ENCODE measurements at places on chromosomes 5 and 9.

DNA sequence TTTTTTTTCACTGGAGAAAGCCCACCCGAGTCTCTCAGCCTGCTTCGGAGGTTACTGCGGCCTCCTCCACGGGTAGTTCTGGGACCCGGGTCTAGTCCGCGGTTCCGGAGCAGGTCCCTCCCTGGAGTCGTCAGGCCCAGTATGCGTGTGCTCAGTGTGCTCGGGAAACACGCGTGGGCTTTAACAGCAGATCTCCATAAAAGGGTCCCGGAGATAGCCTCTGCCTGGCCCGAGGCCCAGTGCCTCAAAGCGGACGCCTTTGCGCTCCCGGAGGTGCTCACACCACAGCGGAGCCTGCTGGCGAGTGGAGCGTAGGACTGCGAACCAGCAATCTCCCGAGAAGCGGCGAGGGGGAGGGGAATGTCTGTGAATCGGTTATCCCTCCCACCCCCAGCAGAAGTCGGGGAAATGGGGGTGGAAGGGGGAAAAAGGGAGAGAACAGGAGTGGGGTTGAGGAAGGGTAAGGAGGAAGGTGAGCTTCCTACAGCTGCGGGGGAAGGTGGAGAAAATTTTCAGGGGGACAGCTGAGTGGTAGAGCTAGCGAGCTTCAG is 28.7 kb downstream of the CDKN2A start:
- DNase-seq, result peak; percentile 79

GRCh38 chr9:28127101-28127500 is 553.8 kb upstream of the C9orf72 start:
- DNase-seq, result no peak

DNA sequence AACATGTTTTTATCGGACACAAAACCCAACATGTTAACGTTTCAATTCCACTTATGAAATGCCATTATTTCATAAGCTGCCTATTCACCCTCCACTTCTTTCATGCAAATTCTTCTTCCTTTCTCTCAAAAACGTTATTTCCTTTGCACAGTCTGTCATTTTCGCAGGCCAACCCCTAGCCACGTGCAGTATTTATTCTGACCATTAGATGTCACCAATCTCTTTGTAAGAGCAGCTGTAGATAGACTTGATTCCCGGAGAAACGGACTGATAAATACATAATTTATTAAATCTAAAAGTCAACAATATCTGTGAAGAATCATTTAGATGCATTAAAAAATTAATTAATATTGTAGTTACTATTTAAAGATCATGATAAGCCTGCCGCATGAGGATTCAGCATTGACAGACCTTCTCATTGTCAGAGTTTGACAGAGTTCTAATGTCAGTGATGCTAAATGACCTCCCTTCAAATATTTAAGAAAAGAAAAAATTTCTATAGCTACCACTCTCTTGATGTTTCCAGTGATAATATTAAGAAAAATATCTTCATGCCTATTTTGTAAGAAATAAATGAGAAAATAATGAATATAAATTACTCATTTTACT is 933.6 kb downstream of the CDH12 start:
- DNase-seq, result peak; percentile 63

- DNase-seq, result no peak
These were observed 15.6 kb downstream of the FAM219A start for GRCh38 chr9:34442770-34443169.

GRCh38 chr5:62732677-62733121 is 154.1 kb downstream of the LRRC70 start:
- no peak for DNase-seq

DNA sequence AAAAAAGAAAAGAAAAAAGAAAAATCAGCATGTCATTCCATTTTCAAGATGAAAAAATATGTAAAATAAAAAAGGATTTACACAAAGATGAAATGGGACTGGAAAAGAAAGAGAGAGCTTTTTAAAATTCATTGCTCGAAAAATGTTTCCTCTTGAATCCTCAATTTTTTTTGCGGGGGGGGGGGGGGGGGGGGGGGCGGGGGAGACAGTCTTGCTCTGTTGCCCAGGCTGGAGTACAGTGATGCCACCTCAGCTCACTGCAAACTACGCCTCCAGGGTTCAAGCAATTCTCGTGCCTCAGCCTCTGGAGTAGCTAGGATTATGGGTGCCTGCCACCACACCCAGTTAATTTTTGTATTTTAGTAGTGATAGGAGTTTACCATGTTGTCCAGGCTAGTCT is 16.5 kb downstream of the PFDN1 start:
- no peak for DNase-seq

DNA sequence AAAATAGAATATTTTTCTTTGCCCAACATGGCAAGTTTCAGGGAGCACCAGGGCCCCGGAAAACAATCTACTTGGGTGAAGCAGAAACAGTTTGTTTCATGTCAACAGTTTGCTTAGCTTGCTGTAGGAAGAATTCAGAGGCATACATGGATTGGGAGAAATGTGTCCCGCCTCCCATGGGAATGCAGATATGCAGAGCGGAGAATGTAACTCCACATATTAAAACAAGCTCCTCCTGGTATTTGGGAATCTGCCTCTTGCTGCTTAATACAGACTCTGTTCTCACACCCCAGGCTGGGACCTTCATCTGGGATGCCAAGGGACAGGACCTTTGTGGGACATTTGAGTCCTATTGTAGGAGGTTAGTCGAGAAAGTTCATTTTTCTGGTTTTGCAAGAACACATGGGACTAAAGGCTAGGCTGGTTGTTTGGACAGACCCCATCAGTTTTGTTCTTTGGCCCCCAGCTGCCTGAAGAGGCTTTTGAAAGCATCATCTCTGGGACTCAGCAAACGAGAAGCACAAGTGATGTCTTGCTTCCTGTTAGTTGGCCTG is 220.5 kb upstream of the ADRA1B start:
- no peak for DNase-seq

DNA sequence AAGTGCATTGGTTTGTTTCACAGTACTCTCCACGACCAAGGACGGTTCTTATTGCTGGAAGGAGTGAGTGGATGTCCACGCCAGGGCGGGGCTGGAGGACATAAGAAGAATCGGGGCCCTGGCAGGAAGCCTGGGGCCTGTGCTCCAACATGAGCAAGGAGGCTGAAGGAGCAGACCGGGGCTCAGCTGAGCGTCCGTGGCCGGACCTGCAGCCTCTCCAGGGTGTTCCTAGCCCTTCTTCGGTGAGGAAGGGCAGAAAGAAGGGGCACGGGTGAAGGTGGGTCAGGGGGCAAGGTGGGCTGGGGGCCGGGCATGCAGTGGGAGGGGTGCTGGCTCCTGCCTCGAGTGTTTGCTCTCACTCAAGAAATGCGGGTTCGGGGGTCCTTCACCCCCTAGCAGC is 18.1 kb downstream of the FAM78A start:
- no peak for DNase-seq

- DNase-seq, result no peak
These were observed 21.8 kb upstream of the FKTN start for GRCh38 chr9:105535920-105536668.

GRCh38 chr5:14123551-14123950 is 19.6 kb upstream of the TRIO start:
- DNase-seq, result no peak

GRCh38 chr9:119844431-119844830 is 475.2 kb upstream of the BRINP1 start:
- no peak for DNase-seq

DNA sequence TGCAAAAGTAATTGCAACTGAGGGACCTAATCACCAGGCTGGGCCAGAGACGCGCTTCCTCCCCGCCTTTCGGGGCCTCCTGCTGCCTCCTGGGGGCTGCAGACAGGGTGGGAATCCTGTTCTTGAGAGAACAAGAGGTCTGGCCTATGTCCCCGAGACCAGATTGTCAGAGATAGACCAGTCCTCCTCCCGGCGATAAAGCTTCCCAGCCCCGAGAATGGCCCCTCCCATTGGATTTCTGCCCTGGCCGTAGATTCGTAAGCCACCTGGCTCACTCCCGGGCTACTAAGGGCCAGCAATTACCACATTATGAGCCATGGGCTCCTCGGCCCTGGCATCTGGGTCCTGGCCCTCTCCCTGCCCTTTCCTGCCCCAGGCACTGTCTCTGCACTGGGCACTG is 70.4 kb downstream of the HRH2 start:
- no peak for DNase-seq

GRCh38 chr9:86082870-86083269 is 16.5 kb downstream of the GOLM1 start:
- DNase-seq, result no peak

- no peak for DNase-seq
These were observed 5.2 kb downstream of the PTCH1 start for GRCh38 chr9:95511616-95511931.

- DNase-seq, result no peak
These were observed 123.7 kb downstream of the NFIB start for GRCh38 chr9:14190240-14190639.

DNA sequence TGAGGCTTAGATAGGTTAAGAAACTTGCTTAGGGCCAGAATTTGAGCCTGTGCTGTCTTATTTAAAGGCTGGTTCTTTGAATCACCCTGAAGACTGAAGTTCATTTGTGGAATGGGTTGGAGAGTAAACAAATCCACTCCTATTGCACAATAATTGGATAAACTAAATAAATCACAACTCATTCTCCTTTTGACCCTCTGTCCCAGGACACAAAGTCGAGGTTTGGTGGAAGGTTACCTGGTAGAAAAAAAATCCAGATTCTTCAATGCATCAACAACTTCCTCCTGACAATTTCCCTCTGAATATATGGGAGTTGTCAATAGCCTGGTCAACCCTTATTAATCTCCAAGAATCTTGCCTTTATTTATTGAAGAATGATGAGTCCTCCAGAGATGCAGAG is 28.9 kb downstream of the TBC1D2 start:
- DNase-seq, result no peak

DNA sequence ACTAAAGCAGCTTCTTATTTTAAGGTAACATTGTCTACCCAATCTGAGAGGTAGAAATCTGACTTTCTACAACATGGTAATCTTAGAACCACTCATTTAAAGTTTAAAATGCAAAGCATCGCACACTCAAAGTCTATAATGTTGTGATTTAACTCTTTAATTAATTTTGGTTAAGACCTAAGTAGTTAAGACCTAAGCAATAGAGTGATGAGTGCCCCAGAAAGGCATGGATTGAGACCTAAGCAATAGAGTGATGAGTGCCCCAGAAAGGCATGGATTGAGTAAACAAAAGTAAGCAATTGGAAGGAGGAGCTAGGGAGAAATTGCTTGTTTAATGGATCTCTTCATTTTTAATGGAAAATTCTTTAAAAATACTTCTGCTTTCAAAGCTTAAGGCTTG is 86.8 kb downstream of the NLN start:
- no peak for DNase-seq

GRCh38 chr9:104118916-104119315 is 24.8 kb downstream of the SMC2 start:
- DNase-seq, result no peak

DNA sequence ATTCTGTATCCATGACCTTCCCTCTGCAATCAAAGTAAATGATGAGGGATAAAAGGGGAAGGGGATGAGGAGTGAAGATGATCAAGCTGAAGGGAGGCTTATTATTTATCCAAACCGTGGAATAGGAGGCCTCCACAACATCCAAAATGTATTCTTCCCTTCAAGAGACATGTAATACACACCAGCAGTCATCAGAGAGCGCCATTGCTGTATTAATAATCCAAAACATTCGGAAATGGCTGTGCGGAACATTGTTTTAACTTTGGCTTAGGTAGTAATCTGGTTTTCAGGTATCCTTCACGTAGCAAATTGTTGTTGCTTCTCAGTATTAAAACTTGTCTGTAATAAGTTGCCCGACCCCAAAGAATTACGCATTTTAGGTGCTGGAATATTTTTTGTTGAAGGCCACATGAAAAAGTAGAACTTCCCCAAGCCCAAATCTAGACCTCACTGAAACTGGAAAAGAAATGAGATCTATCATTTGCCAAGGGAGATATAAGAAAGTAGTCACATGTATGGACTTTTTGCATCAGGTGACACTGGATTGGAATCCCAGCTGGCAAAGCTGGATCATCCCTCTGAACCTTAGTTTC is 2.6 kb upstream of the BOD1 start:
- DNase-seq, result peak; percentile 54

DNA sequence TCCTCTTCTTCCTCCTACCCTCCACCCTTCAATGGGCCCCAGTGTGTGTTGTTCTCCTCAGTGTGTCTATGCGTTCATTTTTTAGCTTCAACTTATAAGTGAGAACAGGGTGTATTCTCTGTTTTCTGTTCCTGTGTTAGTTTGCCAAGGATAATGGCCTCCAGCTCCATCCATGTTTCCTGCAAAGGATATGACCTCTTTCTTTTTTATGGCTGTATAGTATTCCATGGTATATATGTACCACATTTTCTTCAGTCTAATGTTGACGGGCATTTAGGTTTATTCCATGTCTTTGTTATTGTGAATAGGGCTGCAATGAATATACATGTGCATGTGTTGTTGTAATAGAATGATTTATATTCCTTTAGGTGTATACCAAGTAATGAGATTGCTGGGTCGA is 634.9 kb upstream of the SEMA6A start:
- no peak for DNase-seq

DNA sequence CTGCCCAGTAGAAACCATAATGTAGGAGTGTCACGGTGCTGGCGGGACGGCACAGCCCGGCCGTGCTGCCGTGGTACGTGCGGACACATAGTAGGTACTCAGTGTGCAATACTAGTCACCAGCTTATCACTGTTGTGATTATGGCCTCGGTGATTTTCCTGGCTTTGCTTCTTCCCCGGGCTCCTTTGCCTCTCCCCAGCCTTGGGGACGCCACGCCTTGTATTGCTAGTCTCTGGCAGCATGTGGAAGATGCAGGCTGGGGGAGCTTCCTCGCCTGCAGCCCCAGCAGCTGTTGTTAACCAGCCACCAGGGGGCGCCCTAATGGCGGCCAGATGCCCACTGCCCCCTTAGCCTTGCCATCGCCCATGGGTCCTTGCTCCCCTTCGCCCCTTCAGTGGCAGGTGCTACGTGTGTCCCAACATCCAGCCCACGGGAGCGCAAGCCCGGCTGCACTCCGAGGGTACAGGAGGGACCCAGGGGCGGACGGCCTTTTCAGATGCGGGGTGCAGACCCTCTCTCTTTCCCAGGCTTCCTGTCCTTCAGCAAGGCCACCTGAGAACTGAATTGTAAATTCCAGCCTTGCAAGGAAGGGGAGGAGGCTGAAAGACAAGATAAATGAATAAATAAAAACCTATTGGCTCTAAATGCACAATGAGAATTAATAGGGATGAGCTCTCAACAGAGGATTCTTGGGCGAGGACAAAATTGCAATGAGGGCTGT is 8.0 kb downstream of the NTNG2 start:
- peak; percentile 86 for DNase-seq

- no peak for DNase-seq
These were observed 136.2 kb downstream of the CMYA5 start for GRCh38 chr5:79825802-79826201.

GRCh38 chr5:166845044-166845443 is 1446.4 kb upstream of the WWC1 start:
- DNase-seq, result no peak

GRCh38 chr5:37435261-37435660 is 56.1 kb downstream of the WDR70 start:
- DNase-seq, result no peak

GRCh38 chr9:107888773-107889227 is 399.2 kb upstream of the KLF4 start:
- no peak for DNase-seq
